ENCODE measurements at places on chromosomes 2 and 18. TPM values are rescaled to one million over a fixed set of nuclear protein-coding genes. Genes with fewer than 3 reads are reported as not detected.

Gene NT5DC4
- polyA plus RNA-seq = not detected

Gene MOGAT1
- 0.22 TPM for polyA plus RNA-seq

Gene CEBPZOS
- polyA plus RNA-seq = 40.8 TPM

GRCh38 chr2:153476816-153477635, 1.5 kb downstream of the RPRM start:
- DNase-seq = no peak

DNA sequence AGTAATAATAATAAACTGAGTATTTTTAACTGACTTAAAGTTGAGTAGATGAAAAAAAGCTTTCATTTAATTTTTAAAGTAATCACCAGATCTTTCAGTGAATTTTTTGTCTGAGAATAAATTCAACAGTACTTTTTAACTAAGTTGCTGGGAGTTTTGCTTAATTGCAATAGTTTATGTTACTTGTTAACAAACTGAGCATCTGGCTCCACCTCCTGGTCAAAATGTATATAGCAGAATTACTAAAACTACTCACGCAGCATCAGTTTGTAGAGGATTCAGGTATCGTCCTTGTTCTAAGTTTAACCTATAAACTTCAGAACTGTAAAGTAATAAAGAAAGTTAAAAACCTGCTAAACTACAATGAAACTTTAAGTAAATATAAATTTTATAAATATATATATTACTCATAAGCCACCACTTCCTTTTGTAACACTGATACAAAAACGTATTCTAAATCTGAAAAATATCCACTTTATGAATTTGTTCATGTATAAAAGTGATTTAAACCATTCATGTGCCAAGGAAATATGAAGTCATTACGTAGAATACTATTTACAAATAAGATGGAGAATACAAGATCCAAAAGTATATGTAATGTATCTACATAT, 21.3 kb downstream of the NOL10 start:
- peak; percentile 69 for DNase-seq

DNA sequence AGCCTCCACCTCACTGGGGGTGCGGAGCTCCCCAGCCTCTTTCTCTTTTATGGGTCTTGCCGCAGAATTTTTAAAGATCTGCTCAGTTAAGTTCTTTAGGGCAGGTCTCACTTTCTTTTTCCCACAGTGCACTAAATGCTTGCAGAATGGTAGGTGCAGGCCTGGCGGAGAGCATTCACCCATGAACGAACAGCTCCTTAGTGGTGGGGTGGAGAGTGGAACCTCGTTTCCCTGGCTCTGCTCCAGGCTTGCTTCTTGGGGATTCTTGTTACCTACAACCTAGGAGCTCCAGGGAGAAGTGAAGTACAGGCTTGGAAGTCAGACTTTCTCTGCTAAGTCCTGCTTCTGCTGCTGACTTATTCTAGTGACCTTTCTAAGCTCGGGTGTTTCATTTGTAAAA, 70.3 kb upstream of the PXDN start:
- DNase-seq = no peak

- no peak for DNase-seq
These were observed 76.0 kb downstream of the HS1BP3 start for GRCh38 chr2:20574930-20575329.

- no peak for DNase-seq
These were observed 43.1 kb downstream of the INHBB start for GRCh38 chr2:120389036-120389391.

DNA sequence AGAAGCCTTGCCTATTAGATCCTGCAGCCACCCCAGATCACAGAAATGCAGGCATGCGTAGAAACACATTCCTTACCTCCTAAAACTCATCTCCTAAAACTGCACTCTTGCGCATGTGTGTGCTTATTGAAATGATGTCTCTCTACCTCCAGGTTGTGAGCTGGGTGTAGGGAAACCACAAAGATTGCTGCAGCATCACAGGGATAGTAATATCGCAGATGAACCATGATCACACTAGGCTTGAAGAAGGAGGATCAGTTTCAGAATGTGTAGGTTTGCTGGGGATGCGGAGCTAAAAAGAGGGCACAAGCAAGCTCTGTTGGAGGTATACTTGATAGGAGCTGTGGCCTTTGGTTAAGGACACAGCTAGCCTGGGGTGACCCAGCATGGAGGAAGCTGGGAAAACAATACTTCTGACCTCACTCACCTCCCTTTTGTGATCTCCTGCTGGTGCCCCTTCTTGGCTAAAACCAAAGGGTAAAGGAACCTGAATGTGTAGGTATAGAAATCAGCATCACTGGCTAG, 118.8 kb downstream of the SETBP1 start:
- DNase-seq = no peak

DNA sequence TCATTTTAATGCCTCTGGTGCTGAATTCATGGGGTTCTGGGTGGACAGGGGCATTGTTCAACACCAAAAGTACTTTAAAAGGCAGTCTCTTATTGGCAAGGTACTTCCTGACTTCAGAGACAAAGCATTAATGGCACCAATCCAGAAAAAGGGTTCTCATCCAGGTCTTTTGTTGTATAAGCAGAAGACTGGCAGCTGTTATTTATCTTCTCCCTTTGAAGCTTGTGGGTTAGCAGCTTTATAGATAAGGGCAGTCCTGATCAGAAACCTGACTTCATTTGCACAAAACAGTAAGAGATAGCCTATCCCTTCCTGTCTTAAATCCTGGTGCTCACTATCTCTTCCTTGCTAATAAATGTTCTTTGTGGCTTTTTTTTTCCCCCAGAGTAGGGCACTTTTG, 68.8 kb downstream of the VPS54 start:
- DNase-seq = no peak

DNA sequence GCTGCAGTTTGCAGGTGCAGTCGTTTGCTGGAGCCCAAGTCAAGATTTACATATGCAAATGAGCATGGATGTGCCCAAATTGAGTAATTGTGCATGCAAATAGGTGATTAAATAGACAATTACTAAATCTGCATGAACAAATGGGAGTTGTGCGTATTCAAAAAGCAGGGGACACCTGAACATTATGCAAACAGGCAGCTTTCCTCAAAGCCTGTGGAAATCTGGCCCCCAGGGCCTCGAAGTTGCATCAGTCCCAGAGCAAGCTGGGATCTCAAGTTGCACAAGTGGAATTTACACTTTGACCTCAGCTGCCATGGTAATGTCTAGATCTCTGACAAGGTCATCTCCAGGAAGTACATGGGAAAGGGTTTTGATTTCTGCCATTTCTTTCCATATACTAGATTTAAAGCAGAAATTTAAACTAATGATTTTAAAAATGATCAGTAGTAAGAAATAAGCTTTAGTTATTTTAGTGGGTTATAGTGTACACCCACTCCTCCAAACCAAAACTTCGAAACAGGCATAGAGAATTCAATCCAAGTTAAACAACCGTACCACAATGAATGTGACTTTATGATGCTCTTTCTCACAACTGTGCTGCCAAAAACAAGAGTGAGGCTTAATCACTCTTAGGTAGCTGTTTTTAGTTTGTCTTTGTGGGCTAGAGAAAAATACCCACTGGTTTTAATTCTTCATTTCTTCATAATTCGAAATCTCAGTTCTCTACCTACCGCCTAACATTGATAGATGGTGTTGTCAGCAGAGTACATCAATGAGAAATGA, 110.7 kb downstream of the RND3 start:
- DNase-seq = no peak

GRCh38 chr2:230671117-230671516, 41.5 kb upstream of the CAB39 start:
- DNase-seq = no peak

DNA sequence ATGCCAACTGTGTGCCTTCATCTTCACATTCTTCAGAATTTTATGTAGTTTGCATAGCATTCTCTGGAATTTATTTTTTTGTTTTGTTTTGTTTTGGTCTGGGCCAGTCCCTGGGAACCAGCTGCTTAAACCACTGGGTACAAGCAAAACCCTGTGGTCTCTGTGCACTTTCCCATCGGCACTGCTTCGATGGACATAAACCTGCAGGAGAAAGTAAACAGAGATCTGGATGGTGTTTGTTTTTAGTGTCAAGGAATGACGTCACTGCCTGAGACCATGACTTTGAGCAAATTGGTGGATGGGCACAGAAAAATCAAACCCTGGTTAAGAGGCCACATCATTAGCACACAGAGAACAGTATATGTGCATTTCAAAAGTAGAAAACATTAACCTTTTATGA, 64.7 kb upstream of the RASGRP3 start:
- no peak for DNase-seq

GRCh38 chr18:35167332-35167731, 73.5 kb upstream of the ZNF397 start:
- no peak for DNase-seq

DNA sequence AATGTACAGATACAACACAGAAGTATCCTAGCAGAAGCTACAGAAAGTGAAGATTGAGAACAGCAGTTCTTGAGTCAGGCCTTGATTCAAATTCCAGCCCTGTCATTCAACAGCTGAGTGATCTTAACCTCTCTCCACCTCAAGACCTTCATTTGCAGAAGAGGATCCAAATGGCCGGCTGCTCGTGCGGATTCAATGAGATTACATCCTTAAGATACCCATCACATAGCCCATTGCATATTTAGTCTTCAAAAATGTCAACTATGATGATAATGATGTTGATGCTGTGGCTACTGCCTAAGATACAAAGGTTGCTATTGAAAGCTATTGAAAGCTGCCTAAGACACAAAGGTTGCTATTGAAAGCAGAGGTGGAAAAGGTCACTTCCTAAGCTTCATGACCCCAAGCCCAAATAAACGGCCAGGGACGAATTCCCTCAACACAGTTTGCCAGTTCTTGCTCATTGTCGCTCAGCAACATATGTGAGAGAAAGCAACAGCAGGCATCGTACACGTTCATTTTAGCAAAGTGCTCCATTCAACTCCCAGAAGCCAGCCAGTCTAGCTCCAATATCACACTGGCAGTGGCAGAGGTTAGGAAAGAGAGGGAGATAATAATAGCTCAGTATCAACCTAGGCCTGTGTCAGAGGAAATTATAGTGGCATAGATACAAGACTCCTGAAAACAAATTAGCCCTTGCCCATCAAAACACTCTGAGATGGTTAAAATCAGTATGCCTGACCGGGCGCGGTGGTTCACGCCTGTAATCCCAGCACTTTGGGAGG, 36.1 kb downstream of the MRPL35 start:
- DNase-seq = no peak

DNA sequence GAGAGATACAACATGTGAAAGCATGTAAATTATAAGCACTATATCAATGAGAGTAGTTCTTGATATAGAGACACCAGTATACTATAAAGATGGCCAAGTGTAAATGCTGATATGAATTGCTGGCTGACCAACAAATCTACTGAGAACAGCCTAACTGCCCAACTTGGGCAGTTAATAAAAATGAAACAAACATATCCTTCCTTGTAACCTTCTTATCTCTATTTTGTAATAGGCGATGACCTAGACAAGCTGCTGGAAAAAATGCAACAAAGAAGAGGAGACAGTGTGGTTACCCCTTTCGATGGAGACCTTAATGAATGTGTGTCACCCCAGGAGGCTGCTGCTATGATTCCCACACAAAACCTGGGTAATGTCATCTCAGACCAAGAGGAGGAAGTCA, 148.7 kb downstream of the ESCO1 start:
- DNase-seq = no peak

DNA sequence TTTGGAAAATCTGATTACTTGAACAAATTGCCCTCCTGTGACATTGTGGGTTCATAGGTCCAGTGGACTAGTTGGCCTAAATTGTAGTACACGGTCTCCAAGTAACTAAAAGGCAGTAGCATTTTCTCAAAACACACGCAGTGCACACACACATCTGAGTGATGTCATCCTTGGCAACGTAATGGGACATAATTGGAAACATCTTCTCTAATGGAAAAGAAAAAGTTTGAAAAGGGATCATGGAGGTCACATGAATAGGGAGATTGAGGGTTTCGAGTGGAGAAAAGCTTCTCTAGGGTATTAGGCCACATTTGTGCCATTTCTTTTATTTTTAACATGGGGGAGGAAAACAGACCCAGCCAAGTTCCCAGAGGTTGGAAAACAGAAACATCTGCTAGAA, 93.3 kb downstream of the MAP4K4 start:
- peak; percentile 92 for DNase-seq

DNA sequence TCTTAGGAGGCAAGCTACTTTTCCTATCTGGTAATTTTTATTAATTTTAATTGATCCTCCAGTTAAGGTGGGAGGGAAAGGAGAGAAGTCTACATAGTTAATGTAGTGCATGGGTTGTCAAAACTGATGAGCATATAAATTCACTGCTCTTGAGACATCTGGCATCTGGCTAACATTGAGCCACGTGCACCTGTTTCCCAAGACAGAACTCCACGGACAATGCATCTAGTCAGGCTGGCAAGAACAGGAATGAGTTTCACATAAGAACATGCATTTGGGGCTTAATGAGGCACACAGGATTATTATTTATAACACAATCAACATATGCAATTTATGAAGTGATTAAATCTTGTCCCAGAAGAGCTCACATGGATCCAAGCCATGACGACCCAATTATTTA, 16.2 kb upstream of the RAB1A start:
- no peak for DNase-seq

DNA sequence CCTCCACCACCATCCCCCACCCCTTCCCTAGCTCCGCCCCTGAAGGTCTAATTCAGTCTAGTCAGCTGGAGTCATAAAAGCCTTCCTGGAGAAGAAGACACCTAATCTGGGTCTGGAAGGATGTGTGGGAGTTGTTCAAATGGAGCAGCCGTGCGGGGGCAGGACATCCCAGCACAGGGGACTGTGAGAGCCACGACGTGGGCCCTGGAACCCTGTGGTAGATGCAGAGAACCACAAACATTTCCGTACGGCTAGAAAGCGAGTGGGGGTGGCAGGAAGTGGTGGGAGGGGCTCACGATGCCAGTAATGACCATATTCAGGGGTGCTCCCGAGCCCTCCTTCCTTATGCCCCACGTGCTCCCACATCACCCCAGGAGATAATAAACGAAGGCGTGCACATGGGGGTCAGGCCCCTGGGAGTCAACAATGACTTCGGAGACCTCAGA, 20.9 kb upstream of the COL6A3 start:
- DNase-seq = no peak

- no peak for DNase-seq
These were observed 66.1 kb upstream of the ODC1 start for GRCh38 chr2:10514273-10514672.

DNA sequence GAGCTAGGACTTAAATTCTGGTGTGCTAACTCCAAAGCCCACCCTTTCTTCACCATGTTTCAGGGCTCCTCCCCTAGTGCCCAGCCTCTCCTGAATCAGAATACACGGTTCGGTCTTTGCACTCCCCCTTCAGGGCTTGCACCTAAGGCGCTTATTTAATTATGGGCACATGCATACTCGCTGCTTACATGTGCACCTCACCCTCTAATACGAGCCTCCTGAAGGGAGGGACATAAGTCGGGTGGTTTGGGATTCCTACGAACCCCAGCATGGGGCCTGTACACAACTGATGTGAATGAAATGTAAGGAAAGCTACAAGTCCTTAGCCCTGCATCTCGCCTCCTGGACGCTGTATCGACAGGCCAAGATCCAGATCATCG, 435 bp downstream of the IFT172 start:
- DNase-seq = no peak
